ENCODE measurements at places on chromosomes 13 and 19.

DNA sequence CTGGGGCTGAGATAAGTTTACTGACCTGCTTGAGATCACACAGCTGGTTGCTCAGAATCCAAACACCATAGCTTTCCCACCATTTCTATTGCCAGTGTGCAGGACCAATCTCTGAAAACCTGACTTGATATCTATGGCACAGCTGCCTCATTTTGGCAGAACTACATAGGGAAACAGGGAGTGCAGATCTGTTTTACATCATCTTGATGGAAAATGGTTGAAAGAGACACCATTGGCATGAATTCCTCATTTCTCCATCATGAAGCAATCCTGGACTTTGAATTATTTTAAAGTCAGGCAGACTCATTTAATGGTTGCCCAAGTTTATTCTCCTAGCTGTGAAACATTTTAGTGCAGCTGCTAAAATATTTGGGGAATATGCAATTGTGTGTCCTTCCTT, 1628.2 kb upstream of the SLC10A2 start:
- DNase-seq = no peak

GRCh38 chr19:49713236-49713845, 22.4 kb downstream of the CPT1C start:
- no peak for DNase-seq

DNA sequence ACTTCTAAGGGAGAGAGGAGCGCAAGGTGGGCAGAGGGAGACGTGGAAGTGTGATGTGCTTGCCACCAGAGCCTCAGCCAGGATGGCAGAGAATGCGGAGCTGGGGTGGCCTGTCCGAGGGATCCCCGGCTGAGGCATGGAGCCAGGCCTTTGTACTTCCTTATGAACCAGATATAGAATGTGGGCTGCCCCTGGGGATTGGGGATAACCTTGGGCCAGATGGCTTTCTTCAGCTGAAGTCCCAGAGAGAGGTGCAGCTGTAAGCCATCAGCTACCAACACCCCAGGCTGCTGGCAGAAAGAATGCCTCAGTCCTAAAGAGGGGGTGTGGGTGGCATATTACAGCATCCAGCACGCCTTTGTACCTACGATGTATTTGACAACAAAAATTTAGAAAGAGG, 25.5 kb upstream of the FBXO17 start:
- no peak for DNase-seq

DNA sequence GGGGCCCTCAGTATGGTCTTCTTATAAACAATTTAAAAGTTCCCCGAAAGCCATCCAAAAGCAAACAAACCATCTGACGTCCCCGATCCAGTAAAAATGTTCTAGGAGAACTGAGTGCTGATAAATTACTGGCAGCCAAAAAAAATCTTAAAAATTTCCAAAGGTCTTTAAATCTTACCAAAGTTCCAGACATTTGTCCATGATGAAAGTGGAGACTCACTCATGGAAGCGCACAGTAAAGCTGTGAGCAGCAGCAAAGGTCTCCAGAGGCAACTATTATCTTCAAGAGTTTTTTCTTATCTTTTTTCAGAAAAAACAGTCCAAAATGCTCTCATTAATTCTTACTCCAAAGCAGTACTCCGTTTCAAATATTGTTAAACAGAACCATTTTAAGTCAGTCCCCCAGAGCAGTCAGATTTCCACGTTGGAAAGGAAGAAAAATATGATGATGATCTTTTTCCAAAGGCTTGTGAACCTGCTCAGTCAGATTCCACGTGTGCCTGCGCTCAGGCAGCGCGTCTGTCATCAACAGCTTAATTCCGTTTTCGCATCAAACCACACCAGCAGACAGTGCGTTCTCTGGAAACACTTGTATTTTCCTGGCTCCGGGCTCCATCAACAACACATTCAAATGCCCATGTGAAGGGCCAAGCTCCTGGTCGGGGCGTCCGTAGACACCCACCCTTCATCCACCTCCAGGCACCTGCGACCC, 85.4 kb downstream of the COL4A1 start:
- DNase-seq = no peak

DNA sequence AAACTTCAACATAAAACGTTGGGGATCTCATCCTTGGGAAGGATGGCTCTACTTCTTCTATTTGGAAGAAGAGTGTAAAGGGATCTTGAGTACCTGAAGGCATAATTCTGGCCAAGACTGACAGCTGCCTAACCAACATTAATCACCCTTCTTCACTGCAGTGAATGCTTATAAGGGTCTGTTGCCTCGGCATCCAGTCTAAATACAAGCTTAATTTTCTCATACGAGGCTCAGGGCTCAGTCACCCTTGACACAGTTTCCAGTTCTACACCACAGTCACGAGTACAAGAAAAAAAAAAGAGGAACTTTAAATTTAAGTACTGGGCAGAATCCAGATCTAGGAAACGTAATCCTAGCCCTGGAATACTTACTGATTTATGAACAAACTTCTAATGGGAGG, 9.0 kb downstream of the FPR3 start:
- no peak for DNase-seq

GRCh38 chr13:108368250-108368905, 98.9 kb downstream of the TNFSF13B start:
- DNase-seq = no peak

DNA sequence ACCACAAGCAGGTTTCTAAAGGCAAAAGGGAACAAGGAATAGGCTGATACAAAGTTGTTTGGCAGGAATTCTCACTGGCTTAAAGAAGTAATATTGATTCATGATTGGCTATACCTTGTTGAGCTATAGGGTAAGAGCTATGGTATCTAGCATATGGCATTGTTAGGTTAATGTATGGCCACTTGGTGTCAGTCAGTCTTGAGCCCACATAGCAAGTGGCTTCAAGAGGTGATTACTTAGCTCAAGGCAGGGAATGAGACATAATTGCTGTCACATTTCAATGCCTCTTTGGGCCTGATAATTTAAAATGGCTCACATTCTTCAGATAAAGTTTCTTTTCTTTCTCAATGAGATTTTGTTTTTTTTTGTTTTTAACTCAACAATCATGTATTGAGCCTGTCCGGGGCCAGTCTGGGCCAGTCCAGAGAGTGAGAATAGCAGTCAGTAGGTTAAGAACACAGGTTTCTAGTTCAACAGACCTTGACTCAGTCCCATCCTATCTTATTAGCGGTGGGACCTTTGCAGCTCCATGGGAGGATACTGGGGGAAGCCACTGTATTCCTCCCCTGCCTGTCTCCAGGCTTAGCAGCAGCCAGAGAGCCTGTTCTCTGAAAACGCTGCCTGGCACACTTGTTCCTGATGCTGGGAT, 45.8 kb upstream of the RCBTB2 start:
- no peak for DNase-seq

GRCh38 chr19:6161271-6161850, 25.9 kb downstream of the ACSBG2 start:
- peak; percentile 36 for DNase-seq

DNA sequence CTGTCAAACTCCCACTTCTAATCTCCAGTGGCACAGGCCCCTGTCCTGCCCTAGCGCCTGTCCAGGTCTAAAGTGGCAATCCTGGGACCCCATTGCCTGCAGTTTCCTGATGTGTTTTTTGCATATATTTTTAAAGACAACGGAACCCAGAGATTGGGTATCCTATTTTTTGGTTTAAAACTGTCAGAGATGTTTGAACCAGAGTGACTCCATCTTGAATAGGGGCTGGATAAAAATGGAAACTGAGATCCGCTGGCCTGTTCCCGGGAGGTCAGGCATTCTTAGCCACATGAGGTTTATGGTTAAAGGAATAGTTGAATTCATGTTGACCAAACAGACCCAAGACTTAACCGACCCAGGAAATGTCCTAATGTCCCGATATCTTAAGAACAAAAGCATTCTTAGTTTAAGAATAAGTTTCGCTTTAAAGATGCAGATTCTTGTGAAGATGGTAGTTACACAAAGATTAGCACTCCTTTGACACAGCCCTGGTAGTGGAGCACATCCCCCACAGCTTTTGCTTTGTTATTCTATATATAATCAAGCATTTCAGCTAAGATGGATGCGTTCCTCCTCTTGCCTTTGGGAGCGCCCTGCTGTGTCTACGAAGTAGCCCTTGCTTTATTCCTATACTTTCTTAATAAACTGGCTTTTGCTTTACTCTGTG, 332.1 kb downstream of the UQCRFS1 start:
- no peak for DNase-seq

GRCh38 chr19:16867211-16867610, 21.6 kb upstream of the F2RL3 start:
- DNase-seq = no peak

DNA sequence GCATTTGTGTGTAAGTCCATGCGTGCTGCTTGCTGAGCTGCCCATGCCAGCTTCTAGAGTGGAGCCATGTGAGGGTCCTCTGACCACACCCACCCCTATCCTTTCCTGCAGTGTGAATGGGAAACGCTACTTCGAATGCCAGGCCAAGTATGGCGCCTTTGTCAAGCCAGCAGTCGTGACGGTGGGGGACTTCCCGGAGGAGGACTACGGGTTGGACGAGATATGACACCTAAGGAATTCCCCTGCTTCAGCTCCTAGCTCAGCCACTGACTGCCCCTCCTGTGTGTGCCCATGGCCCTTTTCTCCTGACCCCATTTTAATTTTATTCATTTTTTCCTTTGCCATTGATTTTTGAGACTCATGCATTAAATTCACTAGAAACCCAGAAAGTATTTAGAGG, 10.3 kb downstream of the TBCB start:
- no peak for DNase-seq

- no peak for DNase-seq
Measured at GRCh38 chr13:29562786-29563438, 32.6 kb downstream of the SLC7A1 start.

- no peak for DNase-seq
Measured at GRCh38 chr19:45630463-45630862, 8.7 kb downstream of the EML2 start.

GRCh38 chr19:45356760-45357444, 13.5 kb downstream of the ERCC2 start:
- DNase-seq = no peak

GRCh38 chr13:113926301-113926761, 47.5 kb downstream of the C13orf46 start:
- DNase-seq = no peak

GRCh38 chr19:48355365-48355954, 8.3 kb downstream of the TMEM143 start:
- no peak for DNase-seq

DNA sequence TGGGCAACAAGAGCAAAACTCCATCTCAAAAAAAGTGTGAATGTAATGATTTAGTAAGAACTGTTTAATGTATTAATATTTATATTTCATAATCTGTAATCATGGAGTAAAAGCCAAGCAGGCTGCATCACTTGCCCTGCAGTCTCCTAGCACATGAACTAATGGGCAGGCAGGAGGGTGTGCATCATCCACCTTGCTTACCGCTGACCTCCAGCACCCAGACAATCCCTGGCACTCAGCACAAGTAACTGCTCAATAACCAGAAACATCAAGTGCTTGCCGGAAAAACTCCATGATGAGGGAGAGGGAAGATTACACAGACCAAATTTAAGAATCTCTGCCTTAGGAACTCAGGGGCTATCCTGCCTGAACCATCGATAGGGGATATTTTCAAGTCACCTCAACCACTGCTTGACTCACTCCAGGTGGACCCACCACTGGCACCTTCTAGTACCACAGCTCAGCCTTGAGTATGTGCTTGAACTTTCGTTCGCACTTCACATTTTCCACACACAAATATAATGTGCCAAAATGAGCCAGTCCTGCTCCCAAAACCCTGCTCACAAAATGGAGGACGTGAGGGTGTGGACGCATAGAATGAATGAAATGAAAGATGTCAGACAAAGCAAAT, 18.6 kb downstream of the BRD4 start:
- DNase-seq = no peak

DNA sequence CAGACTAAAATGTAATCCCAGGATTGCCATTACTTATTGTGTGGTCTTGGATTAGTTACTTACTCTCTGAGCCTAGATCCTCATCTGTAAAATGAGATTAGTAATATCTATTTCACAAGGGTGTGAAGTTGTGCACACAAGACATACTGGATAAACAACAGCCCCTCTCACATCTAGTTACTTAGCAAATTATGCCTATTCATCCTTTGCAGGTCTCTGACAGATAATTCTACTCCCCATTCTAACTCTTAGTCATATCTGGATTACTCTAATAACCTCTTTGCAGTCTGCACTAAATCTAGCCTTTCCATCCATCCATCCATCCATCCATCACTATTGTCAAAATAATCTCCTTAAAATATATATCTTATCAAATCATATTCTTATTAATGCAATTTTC, 12.4 kb downstream of the MTRF1 start:
- DNase-seq = no peak

DNA sequence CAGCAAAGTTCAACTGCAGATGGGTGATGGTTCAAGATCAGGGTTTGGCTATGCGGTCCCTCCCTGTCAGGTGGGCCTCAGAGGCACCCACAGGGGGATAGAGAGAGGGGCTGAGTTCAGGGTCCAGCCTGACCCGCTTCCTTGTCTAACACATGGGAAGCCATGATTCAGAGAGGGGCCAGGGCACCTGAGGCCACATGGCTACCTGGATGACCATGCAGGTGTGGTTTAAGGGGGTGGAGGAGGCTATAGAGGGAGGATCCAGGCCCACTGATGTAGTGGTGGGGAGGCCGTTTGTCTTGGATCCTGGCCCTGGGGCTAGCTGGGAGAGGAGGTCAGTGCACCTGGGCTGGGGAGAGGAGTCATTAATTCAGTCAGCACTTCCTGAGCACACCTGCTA, 56.7 kb downstream of the ZNF536 start:
- DNase-seq = no peak
